Thoracic aorta (tissue), 2 donors: ENCODE measurements at places on chromosomes 11 and 22.

DNA sequence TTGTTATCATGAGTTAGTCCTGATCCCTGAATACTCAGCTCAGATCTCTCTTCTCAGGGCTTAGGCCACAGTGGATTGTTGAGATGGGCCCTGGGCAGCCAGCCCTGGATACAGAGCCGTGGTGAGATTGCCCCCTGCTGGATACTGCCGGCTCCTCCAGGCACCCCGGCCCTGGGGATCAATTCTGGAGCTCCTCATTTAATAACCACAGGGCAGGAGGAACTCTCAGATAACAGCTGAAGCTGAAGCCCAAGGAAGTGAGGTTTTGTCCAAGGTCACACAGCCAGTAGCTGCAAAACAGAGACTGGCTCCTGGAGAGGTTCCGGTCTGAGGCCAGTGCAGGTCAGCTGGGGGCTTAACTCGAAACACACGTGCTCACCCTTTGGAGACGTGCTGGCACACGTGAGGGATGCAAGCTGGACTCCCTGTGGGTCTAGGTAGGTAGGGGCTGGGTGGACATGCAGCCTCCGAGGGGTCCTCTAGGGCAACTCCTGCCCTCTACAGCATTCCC, 16.0 kb downstream of the USH1C start:
- no peak for DNase-seq

- no peak for DNase-seq
These were observed 99.0 kb upstream of the DRD2 start for GRCh38 chr11:113574171-113574570.

DNA sequence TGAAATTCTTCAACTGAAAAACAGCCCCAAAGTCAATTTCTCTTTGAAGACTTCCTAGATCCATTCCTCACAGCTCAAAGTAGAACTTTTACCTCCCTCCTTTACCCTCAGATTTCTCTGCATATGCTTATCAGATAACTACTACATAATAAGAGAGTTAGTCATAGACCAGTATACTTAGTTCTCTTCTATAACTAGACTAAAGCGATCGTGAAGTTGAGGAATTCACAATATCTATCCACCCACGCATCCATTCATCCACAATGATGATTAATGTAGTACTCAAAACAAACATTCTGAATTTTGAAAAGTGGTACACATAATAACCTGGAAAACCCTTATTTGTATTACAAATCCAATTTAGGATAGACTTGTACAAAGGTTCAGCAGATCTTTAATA, 800.9 kb upstream of the TENM4 start:
- DNase-seq, result no peak

DNA sequence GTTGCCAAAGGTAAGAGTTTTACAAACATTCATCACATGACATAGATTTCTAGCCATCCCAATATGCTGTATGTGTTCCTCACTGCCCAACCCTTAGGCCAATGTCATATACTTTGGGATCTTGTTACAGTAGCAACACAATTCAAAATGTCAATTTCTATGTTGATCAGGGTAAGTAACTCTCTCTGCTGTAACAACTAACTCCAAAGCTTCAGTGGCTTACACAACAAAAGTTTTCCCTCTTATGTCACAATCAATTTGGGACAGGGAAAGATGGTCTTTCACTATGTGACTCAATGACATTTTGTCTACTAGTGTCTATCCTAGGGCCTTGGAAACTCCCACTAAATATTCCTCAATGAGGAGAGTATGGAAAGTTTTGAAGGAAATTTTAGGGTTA, 144.5 kb downstream of the SBF2 start:
- no peak for DNase-seq

GRCh38 chr22:22022947-22023534, 40.5 kb upstream of the TOP3B start:
- DNase-seq, result no peak

DNA sequence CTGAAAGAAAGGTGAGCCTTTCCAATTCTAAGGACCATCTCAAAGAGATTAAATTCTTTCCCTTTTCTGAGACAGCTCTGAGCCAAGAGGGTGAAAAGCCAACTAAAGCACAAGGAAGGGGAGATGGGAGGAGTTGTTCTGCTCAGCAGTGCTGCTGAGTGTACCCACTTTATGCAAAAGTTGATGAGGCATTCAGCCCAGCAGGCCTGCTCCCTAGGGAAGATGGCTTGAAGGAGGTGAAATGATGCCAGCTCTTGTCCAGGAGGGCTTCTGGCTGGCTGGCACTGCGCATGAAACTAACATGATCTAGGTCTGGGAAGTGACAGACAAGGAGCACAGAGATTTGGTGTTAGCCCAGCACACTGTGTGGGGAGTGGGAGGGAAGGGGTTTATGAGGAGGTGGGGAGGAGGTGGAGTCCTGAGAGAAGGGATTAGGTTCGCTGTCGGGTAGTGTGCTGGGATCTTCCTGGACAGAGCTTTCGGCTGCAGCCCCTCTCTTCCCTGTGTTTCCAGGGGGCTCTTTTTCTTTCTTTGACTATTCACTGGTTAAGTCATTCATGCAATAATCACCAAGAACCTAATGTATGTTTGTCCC, 225.5 kb upstream of the NARS2 start:
- no peak for DNase-seq

- no peak for DNase-seq
These were observed 12.2 kb upstream of the CRKL start for GRCh38 chr22:20904980-20905355.
